B cell (primary cell): ENCODE measurements at places on chromosomes 3 and 15. TPM values are rescaled to one million over a fixed set of nuclear protein-coding genes. Genes with fewer than 3 reads are reported as not detected.

- no peak overlapping the region for H3K4me3 ChIP-seq
- H3K27ac ChIP-seq = no peak overlapping the region
- DNase-seq = no peak
- H3K36me3 ChIP-seq = peaks cover 1% of the 10 kb centered on the region
- peaks cover 51% of the 10 kb centered on the region for H3K4me1 ChIP-seq
- H3K27me3 ChIP-seq = no peaks in the 10 kb centered on the region
Measured at GRCh38 chr3:20052851-20053250, 12.6 kb downstream of the KAT2B start.

GRCh38 chr15:36571301-36571700, 8.1 kb upstream of the CDIN1 start:
- no peaks in the 10 kb centered on the region for H3K27me3 ChIP-seq
- H3K27ac ChIP-seq = no peak overlapping the region
- no peaks in the 10 kb centered on the region for H3K36me3 ChIP-seq
- no peak for DNase-seq
- H3K4me1 ChIP-seq = no peaks in the 10 kb centered on the region

DNA sequence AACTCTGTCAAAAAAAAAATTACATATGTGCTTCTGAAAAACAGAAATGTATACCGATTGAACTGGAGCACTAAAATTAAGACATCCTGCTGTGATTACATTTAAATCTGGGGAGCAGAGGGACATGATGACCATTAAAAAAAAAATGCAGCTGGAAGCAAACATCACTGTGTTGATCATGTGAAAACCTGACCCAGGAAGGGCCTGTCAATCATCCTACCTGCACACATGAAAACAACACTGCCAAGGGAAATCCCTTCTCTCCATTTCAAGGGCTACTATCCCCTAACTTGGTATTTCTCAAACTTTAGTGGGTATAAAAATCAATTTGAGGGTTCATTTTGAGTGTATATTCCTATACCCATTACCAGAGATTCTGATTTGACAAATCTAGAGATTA, 719.9 kb upstream of the CBLB start:
- H3K27ac ChIP-seq = no peak overlapping the region
- no peaks in the 10 kb centered on the region for H3K27me3 ChIP-seq

LRRN1 gene
- total RNA-seq = 1.6 and 2.5 TPM in 2 replicates

DNA sequence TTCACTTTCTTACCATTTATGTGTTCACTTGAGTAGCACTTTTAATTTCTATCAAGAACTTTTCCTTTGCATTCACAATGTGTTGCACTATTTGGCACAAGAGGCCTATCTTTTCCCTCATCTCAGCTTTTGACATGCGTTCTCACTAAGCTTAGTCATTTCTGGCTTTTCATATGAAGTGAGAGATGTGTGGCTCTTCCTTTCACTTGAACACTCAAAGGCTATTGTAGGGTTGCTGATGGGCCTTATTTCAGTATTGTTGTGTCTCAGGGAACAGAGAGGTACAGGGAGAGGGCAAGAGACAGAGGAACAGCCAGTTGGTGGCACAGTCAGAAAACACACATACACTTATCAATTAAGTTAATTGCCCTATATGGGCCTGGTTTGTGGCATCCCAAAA, 127.4 kb upstream of the MLF1 start:
- no peak overlapping the region for H3K4me3 ChIP-seq
- no peaks in the 10 kb centered on the region for H3K36me3 ChIP-seq
- no peaks in the 10 kb centered on the region for H3K4me1 ChIP-seq
- no peak for DNase-seq

EIF4G1 gene
- total RNA-seq = 160 TPM in 2 replicates

DNA sequence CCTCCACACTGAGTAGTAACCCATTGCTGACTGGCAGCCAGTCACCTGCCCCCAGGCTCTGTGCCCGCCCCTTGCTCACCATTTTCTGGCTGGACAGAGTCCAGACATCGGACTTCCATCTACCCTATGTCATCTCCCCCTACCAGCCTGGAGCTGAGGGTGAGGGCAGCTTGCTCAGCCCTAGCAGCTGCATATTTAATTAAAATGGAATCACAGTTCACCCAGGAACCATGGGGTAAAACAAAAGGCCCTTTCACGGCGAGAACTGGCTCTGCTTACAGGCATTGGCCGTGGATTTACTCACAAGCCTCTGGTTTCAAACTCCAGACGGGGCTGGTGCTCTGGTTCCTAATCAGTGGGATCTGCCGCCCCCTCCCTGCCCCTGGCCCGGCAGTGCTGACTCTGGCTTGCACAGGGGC, 94.9 kb upstream of the ATP2B2 start:
- no peaks in the 10 kb centered on the region for H3K27me3 ChIP-seq
- no peak for DNase-seq
- H3K4me3 ChIP-seq = no peak overlapping the region
- no peak overlapping the region for H3K27ac ChIP-seq
- no peaks in the 10 kb centered on the region for H3K36me3 ChIP-seq

DNA sequence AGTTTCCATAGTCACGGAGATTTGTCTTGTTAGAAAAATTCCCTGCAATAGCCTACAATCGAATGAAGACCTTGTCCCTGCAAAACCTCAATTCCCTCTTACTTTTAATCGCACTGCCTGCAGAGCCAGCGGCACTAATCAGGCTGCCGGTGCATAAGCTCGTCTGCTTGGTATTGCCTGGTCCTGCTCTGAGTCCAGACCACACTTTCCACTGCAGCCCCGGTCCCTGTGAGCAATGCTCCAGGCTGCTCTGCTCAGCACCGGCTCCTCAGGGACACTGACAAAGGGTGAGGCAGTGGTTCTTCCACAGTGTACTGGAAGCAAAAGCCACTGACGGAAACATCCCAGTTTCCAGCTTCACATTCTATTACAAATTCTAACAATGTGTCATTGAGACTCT, 164.3 kb downstream of the OCA2 start:
- no peaks in the 10 kb centered on the region for H3K4me1 ChIP-seq
- H3K36me3 ChIP-seq = no peaks in the 10 kb centered on the region
- DNase-seq = no peak
- H3K27ac ChIP-seq = no peak overlapping the region
- no peaks in the 10 kb centered on the region for H3K27me3 ChIP-seq

DNA sequence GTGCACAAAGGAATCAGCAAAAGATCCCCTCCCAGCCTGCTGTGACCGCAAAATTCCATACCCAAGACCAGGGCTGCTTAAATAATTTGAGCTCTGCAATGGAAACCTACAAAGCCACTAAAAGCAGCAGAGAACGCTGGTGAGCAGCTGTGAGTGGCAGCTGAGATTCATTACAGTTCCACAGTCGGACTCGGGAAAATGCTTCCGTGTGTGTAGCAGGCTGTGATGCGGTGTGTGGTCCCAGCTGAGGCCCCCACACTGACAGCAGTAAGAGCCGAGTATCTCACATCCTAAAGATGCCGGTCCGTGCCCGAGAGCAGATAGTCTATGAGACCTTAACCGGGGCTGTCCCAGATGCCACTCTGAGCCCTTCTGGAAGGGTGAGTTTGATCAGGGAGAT, 37.4 kb downstream of the TM2D3 start:
- DNase-seq = no peak
- no peaks in the 10 kb centered on the region for H3K27me3 ChIP-seq
- no peaks in the 10 kb centered on the region for H3K4me1 ChIP-seq
- no peak overlapping the region for H3K4me3 ChIP-seq
- no peaks in the 10 kb centered on the region for H3K36me3 ChIP-seq
- no peak overlapping the region for H3K27ac ChIP-seq

DNA sequence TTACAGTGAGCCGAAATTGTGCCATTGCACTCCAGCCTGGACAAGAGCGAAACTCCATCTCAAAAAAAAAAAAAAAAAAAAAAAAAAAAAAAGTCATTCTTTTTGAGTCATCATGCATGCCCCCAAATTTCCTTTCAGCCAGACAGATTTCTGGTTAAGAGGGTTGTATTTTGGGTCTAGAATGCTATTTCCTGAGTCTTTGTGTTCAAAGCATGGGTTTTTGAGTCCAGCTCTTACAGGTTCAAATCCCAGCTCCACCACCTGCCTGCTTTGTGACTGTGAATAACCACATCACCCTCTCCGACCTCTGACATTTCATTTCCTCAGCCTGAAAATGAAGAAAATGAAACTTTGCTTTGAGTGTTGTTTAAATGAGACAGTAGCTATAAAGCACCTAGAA, 9.3 kb upstream of the C15orf61 start:
- H3K4me3 ChIP-seq = no peak overlapping the region
- peaks cover 4% of the 10 kb centered on the region for H3K4me1 ChIP-seq
- H3K36me3 ChIP-seq = no peaks in the 10 kb centered on the region
- no peaks in the 10 kb centered on the region for H3K27me3 ChIP-seq
- H3K27ac ChIP-seq = no peak overlapping the region

DNA sequence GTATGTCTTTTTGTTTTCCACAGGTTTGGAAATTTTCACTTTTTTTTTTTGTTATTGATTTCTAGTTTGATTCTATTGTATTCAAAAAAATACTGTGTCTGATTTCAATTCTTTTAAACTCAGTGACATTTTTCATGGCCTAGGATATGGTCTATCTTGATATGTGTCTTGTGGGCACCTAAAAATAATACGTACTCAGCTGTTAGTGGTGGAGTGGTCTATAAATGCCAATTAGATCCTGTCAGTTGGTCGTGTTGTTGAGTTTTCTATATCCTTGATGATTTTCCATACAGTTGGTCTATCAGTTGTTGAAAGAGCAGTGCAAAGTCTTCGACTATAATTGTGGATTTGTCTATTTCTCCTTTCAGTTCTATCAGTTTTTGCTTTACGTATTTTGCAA, 61.7 kb downstream of the LSM3 start:
- no peaks in the 10 kb centered on the region for H3K27me3 ChIP-seq
- no peaks in the 10 kb centered on the region for H3K4me1 ChIP-seq
- no peaks in the 10 kb centered on the region for H3K36me3 ChIP-seq
- no peak overlapping the region for H3K27ac ChIP-seq

DNA sequence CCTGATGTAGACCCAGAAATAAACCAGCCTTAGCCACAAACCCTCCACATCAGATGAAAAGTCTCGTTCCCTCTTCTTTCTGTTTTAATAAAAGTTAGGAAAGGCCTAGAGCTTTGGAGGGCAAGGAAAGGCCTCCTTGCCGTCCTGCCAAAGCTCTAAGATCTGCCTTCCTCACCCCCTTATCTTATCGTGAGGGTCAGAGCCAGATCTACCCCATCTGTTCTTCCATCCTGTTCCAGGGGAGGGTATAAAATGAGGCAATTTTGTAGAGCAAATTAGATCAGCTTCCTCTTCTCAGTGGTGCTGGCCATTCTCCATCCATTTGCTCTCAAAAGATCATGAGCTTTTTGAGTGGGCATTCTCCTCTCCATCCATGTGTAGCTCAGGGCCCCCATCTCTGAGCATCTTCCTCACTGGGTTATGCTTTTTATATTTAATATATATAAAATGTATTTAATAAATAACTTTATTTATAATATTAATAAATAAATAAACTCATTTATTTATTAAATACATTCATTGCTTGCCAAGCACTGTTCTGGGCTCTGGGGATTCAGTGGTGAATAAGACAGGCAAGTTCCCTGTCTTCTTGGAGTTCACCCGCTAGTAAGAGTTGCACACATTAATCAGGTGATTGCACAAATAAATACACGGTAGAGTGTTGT, 2.0 kb upstream of the SLC24A1 start:
- no peaks in the 10 kb centered on the region for H3K4me1 ChIP-seq
- H3K27ac ChIP-seq = no peak overlapping the region
- no peaks in the 10 kb centered on the region for H3K36me3 ChIP-seq
- no peak overlapping the region for H3K4me3 ChIP-seq
- DNase-seq = no peak

DNA sequence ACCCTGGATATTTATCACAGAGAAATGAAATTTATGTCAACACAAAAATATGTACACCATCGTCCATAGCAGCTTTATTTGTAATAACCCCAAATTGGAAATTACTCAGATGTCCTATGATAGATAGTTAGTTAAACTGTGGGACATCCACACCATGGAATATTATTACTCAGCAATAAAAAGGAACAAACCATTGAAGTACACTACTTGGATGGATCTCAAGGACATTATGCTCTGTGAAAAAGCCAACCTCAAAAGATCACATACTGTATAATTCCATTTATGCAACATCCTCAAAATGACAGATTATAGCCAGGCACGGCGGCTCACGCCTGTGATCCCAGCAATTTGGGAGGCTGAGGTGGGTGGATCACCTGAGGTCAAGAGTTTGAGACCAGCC, 113.3 kb downstream of the PGPEP1L start:
- no peak overlapping the region for H3K27ac ChIP-seq
- H3K27me3 ChIP-seq = no peaks in the 10 kb centered on the region
- DNase-seq = no peak
- H3K4me3 ChIP-seq = no peak overlapping the region
- H3K36me3 ChIP-seq = peaks cover 6% of the 10 kb centered on the region

- no peak overlapping the region for H3K27ac ChIP-seq
- no peak overlapping the region for H3K4me3 ChIP-seq
- DNase-seq = no peak
- peaks cover 5% of the 10 kb centered on the region for H3K4me1 ChIP-seq
Measured at GRCh38 chr3:114442246-114442645, 148.4 kb downstream of the TIGIT start.

DNA sequence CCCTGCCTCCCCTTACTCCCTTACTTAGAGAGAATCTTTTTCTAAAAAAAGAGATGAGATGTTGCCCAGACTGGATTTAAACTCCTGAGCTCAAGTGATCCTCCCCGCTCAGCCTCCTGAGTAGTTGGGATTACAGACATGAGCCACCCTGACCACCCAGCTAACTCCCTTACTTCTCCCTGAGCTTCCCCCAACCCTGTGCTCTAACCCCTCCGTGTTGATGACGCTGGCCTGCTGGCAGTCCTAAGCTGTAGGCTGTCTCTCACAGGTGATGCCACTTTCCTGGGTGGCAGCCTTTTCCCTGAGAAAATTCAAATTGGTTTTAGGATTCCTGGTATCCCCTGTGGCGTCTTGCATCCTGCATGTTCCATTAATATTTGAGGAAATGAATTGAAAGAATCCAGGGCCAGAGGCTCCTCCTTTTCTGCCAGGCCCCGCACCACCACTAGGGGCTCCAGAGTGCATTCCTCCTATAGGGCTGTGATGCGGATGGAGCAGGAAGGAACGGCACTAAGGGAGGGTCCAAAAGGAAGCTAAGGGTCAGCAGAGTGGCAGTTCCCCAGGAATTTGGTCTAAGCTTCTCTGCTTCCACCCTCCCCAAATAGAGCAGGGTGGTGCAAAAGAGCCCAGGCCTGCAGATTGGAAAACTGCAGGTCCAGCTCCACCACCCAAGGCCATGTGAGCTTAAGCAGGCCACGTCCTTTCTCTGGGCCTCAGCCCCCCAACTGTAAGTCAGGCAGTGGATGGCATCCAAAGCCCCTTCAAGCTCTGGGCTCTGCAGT, 101.1 kb downstream of the DAPK2 start:
- peaks cover 26% of the 10 kb centered on the region for H3K4me1 ChIP-seq
- peaks cover 2% of the 10 kb centered on the region for H3K27me3 ChIP-seq
- H3K36me3 ChIP-seq = no peaks in the 10 kb centered on the region

- no peak for DNase-seq
- H3K4me1 ChIP-seq = no peaks in the 10 kb centered on the region
- H3K27ac ChIP-seq = no peak overlapping the region
- H3K27me3 ChIP-seq = no peaks in the 10 kb centered on the region
- no peaks in the 10 kb centered on the region for H3K36me3 ChIP-seq
Measured at GRCh38 chr3:6578526-6578925, 282.4 kb upstream of the GRM7 start.

- H3K4me3 ChIP-seq = peak overlapping the region; percentile 53
- H3K27me3 ChIP-seq = peaks cover 11% of the 10 kb centered on the region
- H3K27ac ChIP-seq = no peak overlapping the region
- no peak for DNase-seq
Measured at GRCh38 chr3:190863119-190863465, 598 bp upstream of the GMNC start.
